ENCODE measurements at places on chromosomes 5 and 9.
A peak's percentile ranks its signal among the peaks of the same experiment; 100 is the strongest.

DNA sequence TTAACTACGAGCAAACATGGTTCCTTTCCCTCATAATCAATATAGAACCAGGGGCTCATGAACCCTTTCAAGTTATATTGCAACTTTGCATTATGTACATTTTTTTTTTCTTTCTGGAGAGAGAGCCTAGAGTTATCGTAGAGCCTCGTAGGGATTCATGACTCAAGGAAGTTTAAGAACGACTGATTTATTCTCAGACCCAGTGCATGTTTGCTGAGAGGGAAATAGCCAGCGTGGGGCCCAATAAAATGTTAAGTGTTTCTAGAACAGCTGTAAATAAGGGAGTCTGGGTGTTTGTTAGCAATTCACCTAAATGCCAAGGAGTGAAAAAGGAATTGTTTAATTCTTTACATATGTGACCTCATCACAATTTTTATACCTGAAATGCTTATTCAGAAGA is 119.0 kb upstream of the KLF9 start:
- no peak for DNase-seq

- DNase-seq = no peak
Observed at GRCh38 chr5:143569213-143569701, 165.8 kb upstream of the NR3C1 start.

- DNase-seq = no peak
Observed at GRCh38 chr5:102924963-102925362, 169.9 kb downstream of the PAM start.

GRCh38 chr5:148403344-148403743 is 19.6 kb downstream of the FBXO38 start:
- no peak for DNase-seq

DNA sequence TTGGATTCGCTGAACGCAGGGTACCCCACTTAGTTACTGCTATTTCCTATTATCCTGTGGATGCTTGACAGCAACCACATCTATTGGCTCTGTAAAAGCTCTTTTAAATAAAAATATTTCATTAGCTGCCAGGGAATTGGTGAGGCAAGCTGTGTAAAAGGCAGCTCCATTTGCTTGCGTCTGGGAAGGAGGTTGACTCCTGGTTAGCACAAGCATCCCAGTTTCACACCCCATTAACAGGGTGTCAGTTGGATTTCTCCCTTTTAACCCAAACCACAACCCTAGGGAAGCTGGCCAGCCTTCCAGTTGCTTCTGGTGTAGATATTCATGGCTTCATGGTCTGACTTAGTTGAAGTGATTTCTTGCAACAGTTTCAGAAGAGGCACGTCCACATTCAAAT is 151.0 kb downstream of the GPBP1 start:
- DNase-seq = no peak

GRCh38 chr5:137282216-137282615 is 216.9 kb downstream of the SPOCK1 start:
- DNase-seq = peak; percentile 24

GRCh38 chr5:170508036-170508435 is 4.2 kb downstream of the KCNIP1 start:
- DNase-seq = no peak

DNA sequence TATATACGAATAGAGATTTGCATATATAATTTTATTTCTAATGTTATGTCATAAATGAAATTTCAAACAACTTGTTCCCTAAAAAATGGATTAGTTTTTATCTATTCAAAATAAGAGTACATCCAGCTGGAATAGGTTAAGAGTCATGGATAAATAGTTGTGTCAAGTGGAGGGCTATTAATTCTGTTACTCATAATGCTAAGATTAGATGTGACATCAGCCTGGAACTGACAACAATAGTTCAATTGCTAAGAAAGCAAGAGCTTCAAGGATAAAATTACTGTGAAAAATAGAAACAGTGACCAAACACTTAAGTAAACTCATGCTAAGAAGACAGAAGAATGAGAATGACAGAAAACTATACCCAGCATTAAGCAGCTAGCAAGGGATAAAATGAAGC is 92.2 kb upstream of the CDH9 start:
- DNase-seq = no peak

DNA sequence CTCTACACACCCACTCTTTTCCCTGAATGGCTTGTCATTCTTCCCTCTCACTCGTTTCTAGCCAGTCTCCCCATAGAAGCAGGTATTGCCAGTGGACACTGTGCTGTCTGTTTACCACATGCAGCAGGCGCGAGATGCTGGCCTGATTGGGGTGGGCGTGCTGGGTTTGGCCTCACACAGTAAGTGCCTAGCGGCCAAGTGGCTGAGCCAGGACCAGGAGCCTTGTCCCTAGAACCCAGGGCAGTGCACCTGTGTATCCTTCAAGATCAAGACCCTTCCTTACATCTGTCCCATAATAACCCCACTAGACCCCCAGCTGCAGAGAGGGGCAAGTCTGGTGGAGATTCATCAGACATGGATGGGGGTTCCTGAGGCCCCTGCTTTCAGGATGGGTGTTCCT is 112.8 kb upstream of the IRX4 start:
- DNase-seq = no peak

- DNase-seq = no peak
Observed at GRCh38 chr9:90499761-90500160, 142.9 kb downstream of the DIRAS2 start.

DNA sequence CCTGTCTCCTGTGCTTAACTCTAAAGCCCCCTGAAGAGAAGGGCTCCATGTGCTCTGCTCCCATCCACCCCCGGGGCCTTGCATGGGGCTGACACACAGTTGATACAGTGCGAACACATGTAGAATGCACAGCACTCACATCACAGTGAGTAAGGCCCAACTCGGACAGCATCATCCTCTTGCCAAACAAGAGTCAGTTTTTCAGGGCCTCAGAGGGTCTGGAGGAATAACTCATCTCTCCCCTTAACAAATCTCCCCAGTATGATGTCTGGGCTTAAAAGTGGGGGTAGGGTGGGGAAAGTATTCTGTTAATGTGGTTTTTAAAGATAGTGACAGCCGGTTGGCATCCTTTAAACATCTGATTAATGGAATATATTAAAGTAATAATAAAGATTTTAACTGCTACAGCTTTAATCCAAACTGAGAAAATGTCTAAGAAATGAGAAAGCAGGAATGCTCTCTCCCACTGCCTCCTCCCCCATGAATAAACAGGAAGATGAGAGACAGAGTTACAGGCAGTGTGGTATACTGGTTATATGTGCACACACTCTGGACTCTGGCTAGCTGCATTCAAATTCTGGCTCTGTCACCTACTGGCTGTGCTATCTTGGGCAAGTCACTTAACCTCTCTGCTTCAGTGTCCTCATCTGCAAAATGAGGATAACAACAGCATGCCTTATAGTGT is 22.5 kb downstream of the APBA1 start:
- peak; percentile 71 for DNase-seq

DNA sequence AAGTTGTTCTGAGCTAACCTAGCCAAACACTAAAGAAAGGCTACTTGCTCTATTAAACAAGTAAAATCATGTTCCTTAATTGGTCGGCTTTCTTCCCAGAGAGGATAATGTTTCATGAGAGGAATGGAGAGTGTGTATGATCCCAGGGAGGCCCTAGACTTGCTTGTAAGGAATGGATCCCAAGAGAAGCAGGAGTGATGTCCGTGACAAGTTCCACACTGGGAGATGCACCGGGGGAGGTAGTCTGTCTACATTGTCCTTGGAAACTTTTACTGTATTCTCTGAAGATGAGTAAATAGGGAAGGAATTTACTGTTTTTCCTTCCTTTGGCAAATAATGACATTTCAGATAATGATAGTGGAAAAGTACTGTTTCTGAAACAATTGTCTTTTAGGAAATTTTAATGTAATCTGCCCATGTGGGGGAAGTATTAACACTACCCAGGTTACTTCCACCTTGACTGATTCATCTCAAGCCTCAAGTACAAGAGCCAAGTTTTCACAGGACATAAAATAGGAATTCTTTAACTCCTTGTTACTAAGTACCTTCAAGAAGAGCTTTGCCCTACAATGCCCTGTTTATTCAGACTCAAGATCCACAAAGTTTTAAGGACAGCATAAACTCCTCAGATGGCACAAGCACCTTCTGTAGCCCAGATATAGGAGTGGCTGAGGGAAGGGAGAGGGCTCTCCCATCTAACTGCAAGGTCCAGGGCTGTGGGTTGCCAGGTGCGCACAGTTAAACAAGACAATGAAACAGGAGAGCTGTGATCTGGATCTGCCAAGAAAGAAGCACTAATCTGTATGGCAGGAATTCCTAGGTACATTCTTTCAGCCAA is 152.1 kb downstream of the GNA14 start:
- DNase-seq = peak; percentile 21

- DNase-seq = no peak
Observed at GRCh38 chr9:111484572-111484894, 350 bp upstream of the ECPAS start.

DNA sequence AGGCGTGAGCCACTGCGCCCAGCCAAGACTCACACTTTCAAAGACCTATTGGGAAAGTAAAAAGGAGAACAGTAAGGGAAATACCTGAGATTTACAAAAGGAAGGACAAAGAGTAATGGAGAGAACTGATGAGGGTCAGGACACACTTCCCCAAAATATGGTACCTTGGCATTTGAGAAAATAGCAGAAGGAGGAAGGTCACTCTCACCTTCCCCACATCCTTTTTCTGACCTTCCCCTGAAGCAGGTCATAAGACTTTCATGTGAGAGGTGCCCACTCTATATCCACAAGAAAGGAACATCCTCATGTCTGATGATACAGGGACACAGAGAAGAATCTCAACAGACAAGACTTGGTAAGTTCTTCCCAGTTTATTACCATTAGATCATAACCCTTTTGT is 272.8 kb downstream of the FBXL17 start:
- DNase-seq = no peak

- peak; percentile 90 for DNase-seq
Observed at GRCh38 chr5:60651872-60652620, 47.9 kb downstream of the DEPDC1B start.

DNA sequence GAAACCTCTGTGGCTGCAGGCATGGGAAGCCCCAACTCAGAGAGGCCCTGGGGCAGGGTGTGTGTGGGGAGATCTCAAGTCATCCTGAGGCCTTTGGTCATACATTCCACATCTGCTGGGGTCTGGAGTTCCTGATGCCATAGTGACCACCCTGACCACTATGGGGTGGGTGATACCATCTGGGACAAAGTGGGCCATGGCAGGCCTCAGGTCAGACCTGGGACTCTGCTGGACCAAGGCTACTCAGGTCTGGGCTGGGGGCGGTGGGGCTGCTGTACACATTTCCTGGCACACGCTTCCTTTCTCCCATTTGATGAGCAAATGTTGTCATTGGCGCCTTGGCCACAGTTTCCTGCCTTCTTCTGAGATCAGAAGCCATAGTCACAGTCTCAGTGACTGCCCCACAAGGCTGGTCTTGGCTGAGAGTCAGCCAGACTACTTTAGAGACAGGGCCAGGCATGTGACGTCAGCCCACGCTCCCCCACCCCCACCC is 15.1 kb upstream of the ACSL6 start:
- no peak for DNase-seq

- DNase-seq = no peak
Observed at GRCh38 chr9:13485068-13485596, 205.6 kb upstream of the MPDZ start.

DNA sequence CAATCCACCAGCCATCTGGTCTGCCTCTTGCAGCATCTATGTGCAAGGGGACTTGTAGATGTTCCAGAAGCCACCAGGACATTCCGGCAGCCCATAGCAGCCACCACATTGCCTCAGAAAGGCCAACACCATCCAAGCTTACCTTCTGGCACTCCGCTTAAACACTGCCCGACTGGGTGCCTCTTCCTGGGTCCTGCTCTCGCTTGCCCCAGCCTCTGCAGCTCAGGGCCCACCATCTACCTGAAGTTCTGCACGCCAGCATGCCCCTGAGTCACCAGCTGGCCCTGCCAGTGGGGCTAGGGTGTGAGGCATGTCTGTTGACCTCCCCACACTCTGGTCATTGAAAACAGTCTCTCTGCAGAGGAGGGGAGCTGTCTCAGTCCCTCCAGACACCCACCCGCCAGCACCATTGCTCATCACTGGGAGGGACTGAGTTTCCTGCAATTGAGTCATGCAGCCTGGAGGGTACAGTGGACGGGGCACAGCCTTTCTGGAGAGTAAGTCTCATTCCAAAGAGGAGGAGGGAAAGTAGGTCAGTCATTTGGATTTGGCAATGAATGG is 16.9 kb upstream of the COL5A1 start:
- peak; percentile 91 for DNase-seq

GRCh38 chr5:179267671-179268083 is 77.6 kb downstream of the ADAMTS2 start:
- DNase-seq = peak; percentile 68

GRCh38 chr9:3214741-3215140 is 311.1 kb downstream of the RFX3 start:
- no peak for DNase-seq

DNA sequence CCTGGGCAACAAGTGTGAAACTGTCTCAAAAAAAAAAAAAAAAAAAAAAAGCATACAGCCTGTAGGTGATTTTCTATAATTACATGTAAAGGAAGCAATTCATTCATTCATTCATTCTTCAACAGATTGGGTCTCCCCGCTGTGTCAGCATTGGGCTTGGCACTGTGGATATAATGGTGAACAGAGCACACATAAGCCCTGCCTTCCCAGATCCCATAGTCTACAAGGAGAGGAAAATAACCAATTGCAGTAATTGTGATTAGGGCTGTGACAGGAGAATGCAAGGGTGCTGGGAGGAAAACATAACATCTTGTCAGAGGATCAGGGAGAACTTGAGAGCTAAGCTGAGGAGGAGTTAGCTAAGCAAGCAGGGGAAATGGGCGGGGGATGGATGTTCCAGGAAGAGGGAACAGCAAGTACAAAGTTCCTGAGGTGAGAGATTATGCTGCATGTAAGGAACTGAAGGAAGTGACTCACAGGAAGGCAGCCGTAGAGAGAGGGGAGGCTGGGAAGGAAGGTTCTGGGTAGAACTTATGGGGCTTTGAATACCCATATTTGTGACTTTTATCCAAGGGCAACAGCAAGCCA is 24.0 kb upstream of the KLF9 start:
- DNase-seq = peak; percentile 92

GRCh38 chr5:74736759-74737158 is 30.2 kb downstream of the GFM2 start:
- DNase-seq = no peak

- DNase-seq = peak; percentile 72
Observed at GRCh38 chr5:122091936-122092600, 14.0 kb upstream of the LOX start.

- DNase-seq = no peak
Observed at GRCh38 chr9:36045610-36046009, 8.9 kb downstream of the RECK start.

DNA sequence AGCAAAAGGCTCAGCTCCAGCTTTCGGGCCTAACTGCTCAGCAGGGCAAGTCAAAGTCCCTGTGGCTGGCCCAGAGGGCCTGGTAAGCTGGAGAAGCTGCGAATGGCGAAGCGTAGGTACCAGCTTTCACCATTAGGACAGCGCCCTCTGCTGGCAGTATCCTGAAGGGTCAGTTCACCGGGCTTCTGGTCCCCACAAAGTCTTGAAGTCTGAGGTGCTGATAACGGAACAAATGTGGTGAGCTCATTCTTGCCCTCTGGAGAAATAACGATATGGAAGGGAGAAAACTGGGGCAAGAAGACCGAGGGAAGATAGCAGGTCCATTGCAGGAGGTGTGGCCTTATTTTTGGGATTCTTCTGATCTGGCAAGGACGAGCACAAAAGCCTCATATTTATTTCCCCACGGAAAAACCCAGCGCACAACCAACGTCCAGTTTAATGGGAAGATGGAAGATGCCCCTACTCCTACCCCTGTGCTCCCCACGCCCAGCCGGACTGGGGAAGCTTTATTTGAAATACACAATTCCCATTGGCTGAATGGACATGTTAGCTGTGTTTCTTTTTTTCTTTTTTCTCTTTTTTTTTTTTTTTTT is 7.2 kb downstream of the SOWAHA start:
- peak; percentile 92 for DNase-seq
